Mucosa of gallbladder (tissue), 1 donor: ENCODE measurements at places on chromosomes 4 and X.

- no peak for DNase-seq
Measured at GRCh38 chrX:71536285-71536684, 3.4 kb downstream of the OGT start.

- DNase-seq, result no peak
Measured at GRCh38 chr4:128107766-128108165, 46.7 kb downstream of the LARP1B start.

- DNase-seq, result no peak
Measured at GRCh38 chrX:46216406-46216805, 328.8 kb downstream of the ZNF674 start.

- DNase-seq, result no peak
Measured at GRCh38 chrX:43973249-43974099, at the start of gene NDP. Gene NDP (minus strand): TSS chrX:43973390. CDS start chrX:43958645, 14,745 bp downstream.
